ENCODE measurements at places on chromosomes 11 and 22.

- no peak for DNase-seq
Observed at GRCh38 chr11:92854952-92855351, 114.5 kb upstream of the MTNR1B start.

- no peak for DNase-seq
Observed at GRCh38 chr22:17349172-17349571, 20.1 kb upstream of the CECR2 start.

DNA sequence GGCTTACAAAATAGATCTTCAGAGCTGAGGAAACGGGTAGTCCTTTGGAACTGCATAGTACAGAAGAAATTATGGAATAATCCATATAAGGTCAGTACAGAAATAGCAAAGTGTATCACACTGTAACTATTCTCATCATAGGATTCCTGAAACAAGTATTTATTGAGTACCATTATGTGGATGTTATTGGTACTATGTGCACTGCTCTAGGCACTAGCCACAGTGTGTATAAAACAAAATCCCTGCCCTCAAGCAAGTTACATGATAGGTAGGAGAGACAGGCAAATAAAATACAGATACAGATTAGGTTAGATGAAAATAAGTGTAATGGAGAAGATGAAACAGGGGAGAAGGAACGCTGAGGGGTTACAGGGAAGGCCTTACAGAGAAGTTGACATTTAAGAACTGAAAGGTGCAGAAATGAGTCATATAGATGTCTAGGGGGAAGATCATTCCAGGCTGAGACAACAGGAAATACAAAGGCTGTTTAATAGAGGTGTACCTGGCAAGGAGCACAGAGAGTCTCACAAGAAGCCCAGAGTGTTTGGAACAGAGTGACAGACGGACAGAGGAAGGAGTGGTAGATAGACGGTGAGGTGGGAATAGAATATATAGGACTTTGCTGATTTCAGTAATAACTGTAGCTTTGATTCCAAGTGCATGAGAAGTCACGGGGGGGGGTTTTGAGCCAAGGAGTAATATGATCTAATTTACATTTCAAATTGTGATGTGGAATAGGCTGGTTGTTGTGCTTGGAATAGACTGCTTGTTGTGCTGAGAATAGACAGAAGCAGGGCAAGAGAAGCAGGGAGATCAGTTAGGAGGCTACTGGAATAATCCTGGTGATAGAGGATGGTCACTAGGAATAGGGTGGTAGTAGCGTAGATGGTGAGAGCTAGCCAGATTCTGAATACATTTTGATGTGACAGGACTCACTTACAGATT lies 13.7 kb downstream of the RNF141 start:
- DNase-seq = no peak

- DNase-seq = no peak
Observed at GRCh38 chr22:17846326-17846992, 72.2 kb upstream of the BID start.

DNA sequence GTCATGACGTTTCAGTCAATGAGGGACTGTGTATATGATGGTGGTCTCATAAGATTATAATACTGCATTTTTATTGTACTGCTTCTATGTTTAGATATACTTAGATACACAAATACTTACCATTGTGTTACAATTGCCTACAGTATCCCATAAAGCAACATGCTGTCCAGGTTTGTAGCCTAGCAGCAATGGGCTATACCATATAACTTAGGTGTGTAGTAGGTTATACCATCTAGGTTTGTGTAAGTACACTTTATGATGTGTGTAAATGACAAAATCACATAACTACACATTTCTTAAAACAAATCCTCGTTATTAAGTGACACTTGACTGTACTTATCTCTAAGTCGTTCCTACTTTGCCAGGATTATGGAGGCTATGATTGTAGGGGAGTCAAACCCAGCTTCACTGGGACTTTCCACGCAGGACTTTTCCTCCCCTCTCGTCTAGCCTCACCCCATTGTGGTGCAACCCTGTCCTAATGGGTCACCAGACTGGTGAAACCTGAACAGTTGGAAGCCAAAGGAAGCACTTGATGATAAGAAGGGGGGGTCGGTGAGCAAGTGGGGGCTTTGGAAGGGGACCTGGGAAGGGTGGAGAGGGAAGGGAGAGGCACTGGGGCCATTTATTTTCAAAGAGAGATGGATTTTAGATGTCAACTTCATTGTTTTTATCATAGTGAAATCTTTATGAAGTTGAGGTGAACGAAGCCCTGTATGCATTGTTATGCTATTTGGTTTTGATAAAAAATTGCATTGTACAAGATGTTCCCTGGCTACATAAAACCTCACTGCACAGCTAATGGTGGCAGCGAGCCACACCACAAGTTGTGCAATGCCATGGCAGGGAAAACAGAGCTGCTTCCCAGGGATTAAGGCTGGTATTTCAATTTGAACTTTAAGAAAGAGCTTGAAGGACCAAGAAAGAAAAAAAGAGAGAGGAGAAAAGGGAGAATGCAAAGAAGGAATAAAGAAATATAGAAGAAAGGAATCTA lies 129.1 kb downstream of the EHF start:
- DNase-seq = peak; percentile 23

DNA sequence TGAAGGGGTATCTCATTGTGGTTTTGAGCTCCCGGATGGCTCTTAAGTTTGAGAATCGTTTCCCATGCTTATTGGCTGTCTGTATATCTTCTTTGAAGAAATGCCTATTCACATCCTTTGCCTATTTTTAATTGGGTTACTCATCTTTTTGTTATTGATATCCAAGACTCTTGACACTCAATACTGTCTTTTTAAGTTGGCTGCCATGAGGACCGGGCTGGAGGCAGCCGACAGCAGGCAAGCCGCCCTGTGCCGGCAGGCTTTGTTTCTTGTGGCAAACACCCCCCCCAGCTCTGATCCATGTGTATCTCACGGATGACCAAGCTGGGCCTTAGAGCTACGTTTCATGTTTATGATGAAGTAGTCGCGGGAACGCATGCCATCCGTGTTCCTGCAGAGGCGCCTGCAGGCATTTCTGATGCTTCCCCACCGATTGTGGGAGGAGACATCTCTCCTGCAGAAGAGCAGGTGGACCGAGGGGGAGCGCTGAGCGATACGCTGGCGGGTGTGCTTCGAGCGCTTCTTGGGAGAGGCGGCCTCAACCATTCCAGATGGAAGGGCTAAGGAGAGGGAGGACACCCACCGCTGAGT lies 95.8 kb downstream of the TBC1D22A start:
- no peak for DNase-seq
